ENCODE measurements at places on chromosomes 11 and 22.

GRCh38 chr11:121936370-121936769 lies 179.6 kb downstream of the BLID start:
- no peaks in the 10 kb centered on the region for H3K4me1 ChIP-seq
- no peaks in the 10 kb centered on the region for H3K36me3 ChIP-seq
- H3K27ac ChIP-seq: no peak overlapping the region
- no peak overlapping the region for H3K4me3 ChIP-seq
- no peak for DNase-seq

DNA sequence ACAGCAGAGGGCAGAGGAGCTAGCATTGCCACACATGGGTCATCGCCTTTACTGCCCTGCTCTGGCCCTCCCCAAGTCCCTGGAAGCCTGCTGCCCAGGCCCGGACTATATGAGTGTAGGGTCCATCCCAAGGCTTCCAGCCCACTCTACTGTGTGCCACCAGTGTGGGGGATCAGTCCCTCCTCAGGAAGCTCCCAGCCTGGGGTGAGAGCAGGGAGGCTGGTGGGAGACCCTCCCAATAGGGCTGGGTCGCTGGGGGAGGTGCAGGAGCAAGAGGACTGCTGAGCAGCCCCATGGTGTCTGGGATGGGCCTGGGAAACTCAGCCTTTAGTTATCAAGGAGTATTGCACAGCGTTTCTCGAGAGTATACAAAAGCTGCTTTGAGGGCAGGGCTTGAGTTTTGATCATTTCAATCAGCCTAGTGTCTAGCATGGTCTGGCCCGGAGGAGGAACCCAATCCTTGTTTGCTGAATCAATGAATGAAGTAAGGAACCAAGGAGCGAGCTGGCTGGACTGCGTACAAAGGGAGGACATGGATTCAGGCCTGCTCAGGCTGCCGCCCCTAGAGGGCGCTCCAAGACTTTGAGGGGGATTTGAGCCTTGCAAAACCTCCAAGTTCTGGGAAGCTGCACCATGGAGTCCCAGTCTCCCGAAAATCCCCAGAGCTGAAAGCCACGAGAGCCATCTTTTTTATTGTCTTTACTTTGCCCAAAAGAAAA lies 89.0 kb upstream of the PARVA start:
- no peaks in the 10 kb centered on the region for H3K36me3 ChIP-seq
- no peaks in the 10 kb centered on the region for H3K27me3 ChIP-seq
- no peak overlapping the region for H3K4me3 ChIP-seq
- peak overlapping the region; percentile 79 for H3K27ac ChIP-seq
- peak; percentile 86 for DNase-seq

DNA sequence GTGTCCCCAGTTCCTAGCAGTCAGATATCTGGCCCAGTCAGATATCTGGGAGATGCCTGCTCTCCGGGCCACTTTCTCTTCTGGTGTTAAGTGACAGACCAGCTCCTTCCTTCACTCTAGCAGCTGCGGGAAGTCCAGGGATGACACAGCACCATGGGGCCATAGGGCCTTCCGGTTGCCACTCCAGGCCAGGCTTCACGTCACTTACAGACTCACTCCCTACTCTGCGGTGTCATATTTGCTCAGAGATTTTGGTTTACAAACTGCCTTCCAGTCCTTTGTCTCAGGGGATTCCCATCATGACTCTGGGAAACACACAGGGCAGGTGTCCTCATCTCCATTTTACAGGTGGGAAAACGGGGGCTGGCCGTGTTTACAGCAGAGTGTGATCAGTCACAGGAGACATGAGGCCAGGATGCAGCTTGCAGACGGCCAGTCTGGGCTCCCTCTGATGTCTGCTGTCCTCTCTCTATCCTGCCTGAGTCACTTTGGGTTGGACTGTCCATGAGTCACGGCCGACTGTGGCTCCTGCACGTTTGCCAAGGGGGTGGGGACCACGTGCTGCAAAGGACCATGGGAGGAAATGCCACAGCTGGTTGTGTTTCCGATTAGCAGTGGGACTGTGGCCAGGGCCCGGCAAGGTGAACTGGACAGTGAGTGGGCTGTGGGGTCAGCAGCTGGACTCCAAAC lies 8.2 kb upstream of the TBC1D22A start:
- peaks cover 45% of the 10 kb centered on the region for H3K4me1 ChIP-seq
- no peaks in the 10 kb centered on the region for H3K27me3 ChIP-seq
- no peaks in the 10 kb centered on the region for H3K36me3 ChIP-seq

GRCh38 chr11:70001246-70001645 lies 76.9 kb upstream of the ANO1 start:
- no peaks in the 10 kb centered on the region for H3K4me1 ChIP-seq
- H3K27me3 ChIP-seq: no peaks in the 10 kb centered on the region
- H3K36me3 ChIP-seq: no peaks in the 10 kb centered on the region
- no peak overlapping the region for H3K4me3 ChIP-seq
- DNase-seq: no peak

DNA sequence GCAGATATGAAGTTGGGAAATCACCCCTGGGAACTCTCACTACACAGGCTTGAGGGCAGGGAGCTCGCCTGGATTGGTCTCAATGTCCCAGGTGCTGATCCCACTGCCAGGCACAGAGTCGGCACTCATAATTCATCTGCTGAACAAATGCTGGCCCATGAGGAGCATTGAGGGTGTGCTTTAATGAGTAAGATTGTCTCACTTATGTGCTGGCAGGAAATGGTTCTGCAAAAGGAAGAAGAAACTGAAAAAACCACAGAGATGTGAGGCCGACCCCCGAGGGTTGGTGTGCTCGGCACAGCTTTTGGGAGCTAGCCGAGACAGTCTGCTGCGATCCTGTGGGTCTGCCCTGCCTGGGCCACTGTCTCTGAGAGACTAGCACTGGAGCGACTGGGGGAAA lies 9.4 kb downstream of the PLAAT2 start:
- H3K27ac ChIP-seq: no peak overlapping the region
- H3K36me3 ChIP-seq: no peaks in the 10 kb centered on the region
- H3K27me3 ChIP-seq: no peaks in the 10 kb centered on the region

DNA sequence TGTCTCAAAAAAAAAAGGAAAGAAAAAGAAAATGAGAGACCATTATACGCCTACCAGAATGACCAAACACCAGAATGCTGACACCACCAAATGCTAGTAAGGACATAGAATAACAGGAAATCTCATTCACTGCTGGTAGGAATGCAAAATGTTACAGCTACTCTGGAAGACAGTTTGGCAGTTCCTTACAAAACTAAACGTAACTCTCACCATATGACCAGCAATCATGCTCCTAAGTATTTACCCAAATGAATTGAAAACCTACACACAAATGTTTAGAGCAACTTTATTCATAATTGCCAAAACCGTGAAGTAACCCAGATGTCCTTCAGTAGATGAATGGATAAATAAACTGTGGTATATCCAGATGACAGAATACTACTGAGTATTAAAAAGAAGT lies 7.2 kb downstream of the CHKA start:
- H3K27me3 ChIP-seq: no peaks in the 10 kb centered on the region
- no peak for DNase-seq
- H3K4me3 ChIP-seq: no peak overlapping the region
- peaks cover 14% of the 10 kb centered on the region for H3K4me1 ChIP-seq
- no peak overlapping the region for H3K27ac ChIP-seq

- no peak overlapping the region for H3K4me3 ChIP-seq
- no peaks in the 10 kb centered on the region for H3K36me3 ChIP-seq
- H3K27ac ChIP-seq: no peak overlapping the region
- no peaks in the 10 kb centered on the region for H3K4me1 ChIP-seq
- DNase-seq: peak; percentile 28
- no peaks in the 10 kb centered on the region for H3K27me3 ChIP-seq
Measured at GRCh38 chr22:36741204-36741793, 34.6 kb downstream of the IFT27 start.

DNA sequence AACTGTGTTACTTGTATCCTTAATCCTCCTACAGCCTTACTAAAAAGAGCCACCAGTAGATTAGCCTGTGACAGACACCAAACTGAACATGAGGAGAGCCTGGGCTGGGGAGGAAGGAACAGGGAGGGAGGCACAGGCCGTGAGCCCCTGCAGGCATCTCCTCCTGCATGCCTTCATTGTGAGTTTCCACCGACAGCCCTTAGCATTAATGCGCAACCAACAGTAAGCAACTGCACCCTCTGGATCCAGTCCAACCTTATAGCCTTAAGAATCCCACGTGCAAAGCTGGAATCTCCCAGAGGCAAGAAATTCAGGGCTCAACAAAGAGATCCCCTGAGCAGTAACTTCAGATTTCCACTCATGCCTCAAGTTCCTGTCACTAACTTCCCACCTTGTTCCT lies 84.6 kb downstream of the ETS1 start:
- H3K36me3 ChIP-seq: no peaks in the 10 kb centered on the region
- H3K4me1 ChIP-seq: peaks cover 98% of the 10 kb centered on the region
- no peak overlapping the region for H3K4me3 ChIP-seq
- DNase-seq: no peak
- H3K27ac ChIP-seq: peak overlapping the region; percentile 79

GRCh38 chr22:50309601-50309991 lies 2.1 kb upstream of the PLXNB2 start:
- H3K4me1 ChIP-seq: peaks cover 32% of the 10 kb centered on the region
- H3K27ac ChIP-seq: peak overlapping the region; percentile 88
- no peak for DNase-seq
- no peak overlapping the region for H3K4me3 ChIP-seq
- H3K27me3 ChIP-seq: no peaks in the 10 kb centered on the region

DNA sequence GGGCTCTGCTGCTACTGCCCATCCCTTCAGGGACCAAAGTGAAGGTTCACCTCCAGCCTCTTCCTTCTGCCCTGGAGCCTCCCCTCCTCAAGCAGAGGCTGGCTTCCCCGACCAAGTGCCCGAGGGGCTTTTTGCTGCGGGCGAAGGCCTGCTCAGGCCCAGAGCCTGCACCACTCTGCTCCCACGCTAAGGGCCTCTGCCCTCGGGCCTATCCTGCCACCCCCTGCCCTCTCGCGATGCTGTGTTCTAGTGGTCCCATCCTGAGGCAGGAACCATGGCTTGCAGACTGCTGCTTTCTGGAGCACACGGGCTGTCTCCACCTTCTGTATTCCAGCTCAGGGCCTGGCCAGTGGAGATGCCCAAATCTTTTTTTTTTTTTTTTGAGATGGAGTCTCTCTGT lies 8.9 kb upstream of the TNFRSF13C start:
- no peaks in the 10 kb centered on the region for H3K36me3 ChIP-seq
- no peak for DNase-seq
- H3K4me3 ChIP-seq: no peak overlapping the region
- H3K4me1 ChIP-seq: peaks cover under 1% of the 10 kb centered on the region
- H3K27me3 ChIP-seq: no peaks in the 10 kb centered on the region

- no peaks in the 10 kb centered on the region for H3K27me3 ChIP-seq
- H3K4me3 ChIP-seq: no peak overlapping the region
- H3K4me1 ChIP-seq: no peaks in the 10 kb centered on the region
- DNase-seq: no peak
Measured at GRCh38 chr22:38554281-38554680, 15.7 kb downstream of the DMC1 start.

GRCh38 chr11:3188496-3189195 lies 23.5 kb upstream of the OSBPL5 start:
- no peak for DNase-seq
- no peak overlapping the region for H3K4me3 ChIP-seq
- no peaks in the 10 kb centered on the region for H3K36me3 ChIP-seq
- H3K4me1 ChIP-seq: no peaks in the 10 kb centered on the region
- H3K27me3 ChIP-seq: no peaks in the 10 kb centered on the region

- peaks cover 18% of the 10 kb centered on the region for H3K4me1 ChIP-seq
- H3K27me3 ChIP-seq: no peaks in the 10 kb centered on the region
- no peak overlapping the region for H3K27ac ChIP-seq
- DNase-seq: no peak
- H3K4me3 ChIP-seq: no peak overlapping the region
Measured at GRCh38 chr11:60941371-60942119, 10.4 kb downstream of the SLC15A3 start.

- H3K4me1 ChIP-seq: peaks cover 2% of the 10 kb centered on the region
- H3K27me3 ChIP-seq: peaks cover 3% of the 10 kb centered on the region
- H3K4me3 ChIP-seq: no peak overlapping the region
- DNase-seq: no peak
- no peak overlapping the region for H3K27ac ChIP-seq
Measured at GRCh38 chr11:68689737-68690625, 5.6 kb downstream of the GAL start.

- no peaks in the 10 kb centered on the region for H3K27me3 ChIP-seq
- no peak overlapping the region for H3K27ac ChIP-seq
- no peak overlapping the region for H3K4me3 ChIP-seq
Measured at GRCh38 chr11:82845356-82846353, 54.6 kb downstream of the PRCP start.

DNA sequence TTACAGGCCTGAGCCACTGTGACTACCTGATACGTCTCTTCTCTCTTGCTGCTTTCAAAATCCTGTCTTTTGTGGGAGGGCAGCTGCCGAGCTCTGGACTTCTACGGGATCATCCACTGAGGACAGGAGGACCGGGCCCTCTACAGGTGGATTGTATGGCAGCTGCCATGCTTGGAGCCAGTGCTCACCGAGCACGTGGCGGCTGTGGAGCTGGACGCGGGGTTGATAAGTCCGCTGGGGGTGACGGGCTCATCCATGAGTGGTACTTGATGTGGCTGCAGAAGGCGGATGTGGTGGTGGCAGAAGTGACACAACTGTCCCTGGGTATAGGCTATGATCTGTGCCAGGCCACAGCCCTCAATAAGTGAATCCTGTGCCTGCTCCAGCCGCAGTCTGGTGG lies 1.8 kb upstream of the CYP2D6 start:
- no peaks in the 10 kb centered on the region for H3K36me3 ChIP-seq
- H3K27ac ChIP-seq: no peak overlapping the region
- H3K4me1 ChIP-seq: no peaks in the 10 kb centered on the region

- H3K4me3 ChIP-seq: no peak overlapping the region
- H3K36me3 ChIP-seq: no peaks in the 10 kb centered on the region
- H3K27me3 ChIP-seq: no peaks in the 10 kb centered on the region
- DNase-seq: no peak
- no peak overlapping the region for H3K27ac ChIP-seq
Measured at GRCh38 chr11:57116654-57117053, 65.1 kb upstream of the LRRC55 start.

Data from vagina (tissue), 2 donors.